Posterior cingulate gyrus (tissue), 11 donors: ENCODE measurements at places on chromosomes 12 and 14.

DNA sequence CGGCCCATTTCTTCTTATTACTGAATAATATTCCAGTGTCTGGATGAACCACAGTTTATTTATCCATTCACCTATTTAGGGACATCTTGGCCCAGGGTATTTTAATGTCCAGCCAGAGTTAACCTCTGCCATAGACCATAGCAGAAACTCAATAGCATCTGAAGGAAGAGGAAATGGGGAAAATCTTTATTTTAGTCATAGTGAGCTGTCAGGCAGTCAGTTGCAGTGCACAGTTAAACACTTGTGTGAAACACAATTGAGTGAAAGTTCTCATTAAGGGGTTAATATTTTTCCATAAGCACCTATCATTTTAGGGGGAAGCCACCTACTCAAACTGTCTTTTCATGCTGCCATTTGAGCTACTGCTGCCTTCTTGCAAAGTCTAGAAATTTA is 197.3 kb upstream of the PPFIA2 start:
- DNase-seq, result no peak

- no peak for DNase-seq
Observed at GRCh38 chr14:61927520-61927919, 165.3 kb downstream of the SNAPC1 start.

DNA sequence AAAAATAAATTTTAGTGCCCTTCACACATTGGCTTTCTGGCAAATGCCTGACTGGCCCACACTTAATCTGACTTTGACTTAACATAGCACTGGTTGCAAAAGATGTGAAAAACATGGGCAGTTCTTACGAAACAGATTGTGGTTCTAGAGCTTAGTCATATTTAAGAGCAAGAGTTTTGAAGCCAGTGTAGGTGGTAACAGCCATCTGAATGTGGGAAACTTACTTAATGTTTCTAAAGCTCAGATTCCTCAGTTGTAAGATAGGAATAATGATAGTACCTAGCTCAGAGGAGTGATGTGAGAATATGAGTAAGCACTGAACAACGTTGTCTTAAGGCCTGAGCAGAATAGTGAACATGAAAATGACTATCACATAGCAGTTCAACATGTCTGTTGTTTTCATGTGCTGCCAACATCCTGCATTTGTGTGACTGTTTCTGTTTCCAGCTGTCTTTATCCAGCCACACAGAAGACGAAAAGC is 262.7 kb downstream of the SYT1 start:
- no peak for DNase-seq

DNA sequence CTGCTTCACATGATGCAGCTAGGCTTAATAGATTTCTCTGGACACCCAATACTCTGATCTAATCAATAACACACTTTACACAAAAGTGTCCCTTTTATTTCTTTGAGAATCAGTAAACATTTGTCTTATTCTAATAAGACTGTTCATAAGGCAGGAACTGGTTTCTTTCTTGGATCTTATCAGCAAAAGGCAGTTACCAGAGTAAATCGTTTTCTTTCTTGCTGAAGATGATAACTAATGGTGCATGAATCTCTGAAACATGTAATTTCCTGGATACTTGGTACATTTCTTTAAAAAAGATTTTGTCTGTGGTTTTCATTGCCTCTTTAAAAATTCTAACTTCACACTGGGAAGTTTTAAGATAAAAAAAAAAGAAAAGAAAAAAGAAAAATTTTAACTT is 39.6 kb downstream of the WIF1 start:
- no peak for DNase-seq

GRCh38 chr12:71756054-71756690 is 1.5 kb downstream of the RAB21 start:
- no peak for DNase-seq

DNA sequence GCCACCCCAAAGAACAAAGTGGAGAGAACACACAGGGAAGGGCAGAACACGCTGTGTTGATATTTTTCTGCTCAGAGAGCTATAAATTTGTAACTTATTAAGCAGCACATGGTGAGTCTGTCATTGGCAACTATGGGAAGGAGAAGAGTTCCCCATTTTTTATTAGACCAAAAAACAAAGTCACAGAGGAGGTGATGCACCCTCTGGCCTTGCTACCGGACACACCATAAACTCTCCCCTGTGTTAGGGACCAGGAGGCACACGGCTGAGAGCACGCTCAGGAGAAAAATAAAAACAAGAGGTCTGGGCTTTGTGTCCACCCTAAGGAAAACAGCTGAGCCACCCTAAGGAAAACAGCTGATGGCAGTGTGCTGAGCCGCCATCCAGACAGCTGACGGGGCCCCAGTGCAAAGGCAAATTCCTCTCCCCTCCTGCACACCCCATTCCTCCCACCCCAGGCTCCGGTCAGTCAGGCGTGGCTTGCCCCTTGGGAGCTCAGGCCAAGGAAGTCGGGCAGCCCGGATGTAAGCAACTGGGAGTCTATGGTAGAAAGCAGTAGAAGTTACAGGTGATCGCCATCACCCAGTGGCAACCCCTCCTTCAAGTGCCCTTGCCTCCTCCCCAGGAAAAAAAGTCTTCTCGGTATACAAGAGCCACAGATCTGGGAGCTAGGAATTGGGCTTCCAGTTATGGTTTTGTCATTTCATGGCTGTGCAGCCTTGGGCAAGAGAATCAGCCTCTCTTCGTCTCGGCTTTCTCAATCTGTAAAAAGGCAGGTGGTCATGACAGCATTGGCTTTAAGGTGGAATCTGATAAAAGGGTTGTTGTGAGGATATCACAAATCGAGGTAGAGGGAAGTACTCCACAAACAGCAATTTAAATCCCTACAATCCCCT is 2.4 kb downstream of the PXN start:
- no peak for DNase-seq

- peak; percentile 94 for DNase-seq
Observed at GRCh38 chr14:73612339-73613045, at the start of gene ACOT6. ACOT6 (plus strand) TSS chr14:73612517; CDS start chr14:73612572, 55 bp downstream.

DNA sequence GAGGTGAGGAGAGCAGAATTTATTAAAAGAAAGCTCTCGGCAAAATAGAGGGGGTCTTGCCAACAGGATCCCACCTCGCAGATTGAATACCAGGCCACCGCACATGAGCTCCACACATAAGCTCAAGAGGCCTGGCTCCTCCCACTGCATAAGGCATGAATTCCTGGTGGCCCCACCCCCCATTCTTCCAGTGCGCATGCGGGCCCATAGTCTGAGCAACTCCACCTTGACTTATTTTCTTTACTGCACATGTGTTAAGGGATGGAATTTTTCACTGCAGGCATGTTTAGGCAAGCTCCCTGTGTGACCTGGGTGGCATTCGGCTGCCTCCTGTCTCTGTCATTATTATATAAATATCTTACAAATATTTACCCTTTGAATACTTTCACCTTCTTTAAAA is 412.5 kb downstream of the RMST start:
- no peak for DNase-seq

GRCh38 chr14:98219638-98220037 is 1052.4 kb downstream of the BCL11B start:
- no peak for DNase-seq

DNA sequence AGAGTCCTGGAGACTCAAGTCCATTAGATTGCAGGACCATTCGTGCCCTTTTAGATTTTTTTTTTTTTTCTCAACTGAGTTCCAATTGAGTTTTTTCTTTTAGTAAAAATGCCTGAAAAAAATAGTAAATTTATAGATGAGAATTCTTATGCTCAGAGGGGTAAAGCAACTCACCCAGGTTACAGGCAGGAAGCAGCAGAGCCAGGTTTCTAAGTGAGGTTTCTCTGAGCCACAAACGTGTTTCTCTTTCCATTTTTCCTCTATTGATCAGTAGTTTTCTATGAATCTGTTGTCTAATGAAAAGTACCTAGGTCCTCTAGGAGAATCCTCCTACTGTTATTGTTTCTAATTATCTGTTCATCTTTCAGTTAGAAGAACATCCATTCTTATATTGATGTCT is 66.4 kb upstream of the C12orf71 start:
- DNase-seq, result no peak

DNA sequence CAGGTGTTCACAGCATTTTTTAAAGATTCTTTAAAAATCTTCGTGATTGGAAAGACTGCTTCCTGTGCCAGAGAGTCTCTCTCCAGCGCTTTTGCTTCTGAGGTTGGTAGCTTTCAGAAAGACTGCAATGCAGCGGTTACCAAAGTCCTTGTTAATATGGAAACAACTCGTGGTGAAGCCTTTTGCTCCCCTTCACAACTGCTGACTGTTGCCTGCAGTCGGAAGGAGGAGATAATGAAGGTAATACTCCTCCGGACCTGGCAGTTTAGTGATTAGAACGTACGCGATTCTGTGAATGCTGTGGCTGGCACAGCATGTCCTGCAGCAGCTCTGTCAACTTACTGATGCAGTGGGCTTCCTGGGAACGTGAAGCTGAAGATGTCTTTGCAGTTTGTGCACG is 50.9 kb downstream of the TRAF3 start:
- no peak for DNase-seq

DNA sequence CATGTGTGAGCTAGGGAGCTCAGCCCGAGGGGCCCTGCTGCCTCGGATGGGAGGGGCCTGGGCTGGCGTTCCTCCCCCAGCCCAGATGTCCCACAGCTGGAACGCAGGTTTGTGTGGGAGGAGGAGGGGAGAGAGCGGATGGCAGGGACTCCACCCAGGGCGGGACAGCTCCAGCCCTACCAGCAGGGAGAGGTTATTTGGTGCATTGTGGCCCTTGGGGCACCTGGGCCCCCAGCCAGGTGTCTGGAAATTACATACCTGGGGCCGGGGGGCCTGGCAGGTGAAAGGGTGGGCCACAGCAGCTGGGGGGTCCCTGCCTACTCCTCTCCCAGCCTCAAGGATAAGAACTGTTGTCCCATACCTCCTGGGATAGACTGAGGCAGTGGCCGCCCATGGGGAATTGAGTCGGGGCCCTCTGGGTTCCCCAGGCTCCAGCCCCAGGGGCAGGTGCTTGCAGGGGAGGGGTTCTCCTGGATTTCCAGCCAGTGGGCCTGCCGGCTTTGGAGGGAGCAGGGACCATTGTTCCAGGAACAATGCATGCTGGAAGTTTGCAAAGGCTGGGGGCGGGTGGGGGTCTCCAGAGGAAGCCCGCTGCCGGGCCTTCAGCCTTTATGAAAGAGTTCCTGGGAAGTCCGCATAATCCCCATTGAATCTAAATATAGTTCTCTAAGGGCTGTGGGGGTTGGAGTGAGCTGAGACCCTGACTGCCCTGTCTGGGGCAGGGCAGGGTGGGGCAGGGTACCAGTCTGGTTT is 1.2 kb downstream of the KIF26A start:
- no peak for DNase-seq

- DNase-seq, result no peak
Observed at GRCh38 chr14:54354096-54354495, 42.7 kb upstream of the CDKN3 start.
